ENCODE measurements at places on chromosomes 4 and X.

DNA sequence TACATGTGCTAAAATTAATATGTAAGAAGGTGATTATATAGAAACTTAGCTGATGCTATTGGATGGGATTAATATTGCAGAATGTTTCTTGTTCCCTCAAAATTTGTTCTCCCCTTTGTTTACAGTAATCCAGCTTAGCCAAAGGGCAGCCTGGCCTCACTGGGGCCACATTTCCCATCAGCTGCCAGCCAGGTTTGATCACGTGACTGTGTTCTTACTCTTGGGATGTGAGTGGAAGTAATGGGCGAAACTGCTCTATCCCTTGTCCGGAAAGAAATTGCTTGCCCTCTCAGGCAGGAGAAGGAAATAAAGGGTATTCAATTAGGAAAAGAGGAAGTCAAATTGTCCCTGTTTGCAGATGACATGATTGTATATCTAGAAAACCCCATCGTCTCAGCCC lies 44.1 kb upstream of the FAT1 start:
- DNase-seq, result no peak

- no peak for DNase-seq
Observed at GRCh38 chr4:84529169-84529751, 30.2 kb upstream of the NKX6-1 start.

GRCh38 chr4:76803522-76803921 lies 94.4 kb downstream of the SOWAHB start:
- no peak for DNase-seq

- no peak for DNase-seq
Observed at GRCh38 chr4:150543042-150543441, 38.9 kb upstream of the MAB21L2 start.

DNA sequence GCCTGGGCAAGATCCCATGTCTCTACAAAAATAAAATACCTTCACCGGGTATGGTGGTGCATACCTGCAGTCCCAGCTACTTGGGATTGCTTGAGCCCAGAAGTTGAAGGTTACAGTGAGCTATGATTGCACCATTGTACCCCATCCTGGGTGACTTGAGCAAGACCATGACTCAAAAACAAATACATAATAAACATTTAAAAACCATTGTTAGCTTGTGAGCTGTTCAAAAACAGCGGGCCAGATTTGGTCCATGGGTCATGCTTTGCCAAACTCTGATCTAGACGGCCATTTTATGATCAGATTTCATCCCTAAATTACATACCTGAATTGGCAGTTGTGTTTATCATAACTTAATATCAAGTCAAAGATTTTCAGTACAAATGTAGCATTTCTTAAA lies 76.0 kb upstream of the GPM6B start:
- DNase-seq, result no peak

DNA sequence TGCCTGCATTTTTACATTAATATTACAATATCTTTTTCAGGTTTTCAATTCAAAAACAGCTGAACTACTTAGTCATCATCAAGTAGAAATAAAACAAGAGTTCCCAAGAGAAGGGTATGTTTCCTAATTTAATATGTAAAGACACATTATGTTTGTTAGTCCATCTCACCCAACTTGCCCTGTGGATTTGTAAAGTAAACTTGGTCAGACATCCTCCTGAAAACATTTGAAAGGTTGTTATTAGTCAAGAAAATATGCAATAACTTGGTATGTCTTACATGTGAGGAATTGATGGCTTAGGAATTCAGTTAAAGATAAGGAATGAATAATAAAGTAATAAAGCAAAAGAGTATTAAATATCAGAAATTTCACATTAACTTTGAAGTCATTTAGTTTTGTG lies 12.2 kb downstream of the GK start:
- no peak for DNase-seq

DNA sequence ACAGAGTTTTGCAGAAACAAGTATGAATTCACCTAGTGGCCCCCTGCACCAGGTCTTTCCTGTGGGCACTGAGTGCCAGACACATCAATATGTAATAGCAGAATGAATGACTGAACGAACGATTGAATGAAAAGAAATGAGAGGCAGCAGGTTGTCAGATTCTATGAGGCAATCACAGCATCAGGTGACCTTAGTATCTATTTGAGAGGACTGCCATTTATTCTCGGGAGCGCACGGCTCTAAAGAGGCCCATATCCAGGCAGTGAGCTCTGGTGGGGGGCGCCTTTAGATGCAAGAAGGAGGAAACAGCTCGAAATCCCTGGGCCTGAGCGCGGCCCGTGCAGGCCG lies 528 bp upstream of the SLC25A4 start:
- DNase-seq, result no peak

DNA sequence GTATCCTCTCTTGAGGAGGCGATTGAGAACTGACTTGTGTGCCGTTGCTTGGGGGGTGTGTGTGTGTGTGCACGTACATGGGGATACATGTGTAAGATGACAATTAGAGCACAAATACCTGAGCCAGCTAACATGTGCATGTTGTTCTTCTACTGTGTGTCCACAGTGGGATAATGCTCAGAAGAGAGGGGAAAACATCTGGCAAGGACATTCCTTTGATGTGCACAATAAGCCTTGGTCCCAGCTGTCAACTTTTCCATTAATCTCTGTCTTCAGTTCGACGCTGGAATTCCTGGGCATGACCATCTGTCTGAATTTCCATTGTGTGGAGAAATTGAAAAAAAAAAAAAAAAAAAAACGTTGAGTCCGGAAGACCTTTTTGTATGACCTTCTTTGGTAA lies 592.0 kb upstream of the GALNTL6 start:
- no peak for DNase-seq

DNA sequence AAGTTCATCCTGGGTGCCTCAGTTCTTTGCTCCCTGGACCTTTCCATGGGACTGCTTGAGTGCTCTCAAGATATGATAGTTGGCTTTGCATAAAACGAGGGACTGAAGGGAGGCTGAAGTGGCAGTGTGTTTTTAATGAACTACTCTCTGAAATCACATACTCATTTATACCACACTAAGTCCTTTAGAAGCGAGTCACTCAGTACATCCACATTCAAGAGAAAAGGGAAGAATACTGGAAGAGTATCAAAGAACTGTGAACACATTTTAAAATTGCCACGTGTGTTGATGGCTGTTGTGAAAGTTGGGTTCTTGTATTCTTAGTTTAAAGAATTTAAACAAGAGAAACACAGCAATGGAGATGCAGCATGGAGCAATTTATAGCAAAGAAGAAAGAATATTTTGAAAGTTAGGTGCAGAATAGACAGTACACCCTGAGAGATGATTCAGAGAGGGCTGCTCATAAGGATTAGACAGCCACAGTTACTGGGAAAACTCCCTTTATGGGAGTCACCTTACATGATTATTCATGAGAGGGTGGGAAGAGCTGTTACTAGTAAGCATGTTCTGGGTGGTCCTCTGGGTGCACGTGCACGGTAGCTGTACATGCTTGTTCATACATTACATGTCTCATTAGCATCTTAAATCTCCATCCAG lies 380.7 kb downstream of the ADGRL3 start:
- no peak for DNase-seq

DNA sequence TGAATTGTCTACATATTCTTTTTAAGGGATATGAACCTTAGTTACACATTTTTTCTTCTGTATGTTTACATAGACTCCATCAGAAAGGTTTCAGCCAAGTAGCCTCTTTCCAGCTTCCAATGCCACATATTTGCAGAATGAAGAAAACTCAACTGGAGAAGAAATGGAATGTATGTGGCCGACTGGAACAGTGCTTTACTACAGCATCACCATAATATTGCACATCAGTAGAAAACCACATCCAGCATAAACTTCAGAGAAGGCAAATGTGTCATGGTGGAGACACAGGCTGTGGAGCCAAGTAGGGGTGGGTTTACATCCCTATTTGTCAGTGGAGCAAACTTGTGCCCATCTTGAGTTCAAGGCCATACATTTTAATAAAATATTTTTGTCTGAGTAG lies 204.8 kb upstream of the LDB2 start:
- DNase-seq, result no peak

DNA sequence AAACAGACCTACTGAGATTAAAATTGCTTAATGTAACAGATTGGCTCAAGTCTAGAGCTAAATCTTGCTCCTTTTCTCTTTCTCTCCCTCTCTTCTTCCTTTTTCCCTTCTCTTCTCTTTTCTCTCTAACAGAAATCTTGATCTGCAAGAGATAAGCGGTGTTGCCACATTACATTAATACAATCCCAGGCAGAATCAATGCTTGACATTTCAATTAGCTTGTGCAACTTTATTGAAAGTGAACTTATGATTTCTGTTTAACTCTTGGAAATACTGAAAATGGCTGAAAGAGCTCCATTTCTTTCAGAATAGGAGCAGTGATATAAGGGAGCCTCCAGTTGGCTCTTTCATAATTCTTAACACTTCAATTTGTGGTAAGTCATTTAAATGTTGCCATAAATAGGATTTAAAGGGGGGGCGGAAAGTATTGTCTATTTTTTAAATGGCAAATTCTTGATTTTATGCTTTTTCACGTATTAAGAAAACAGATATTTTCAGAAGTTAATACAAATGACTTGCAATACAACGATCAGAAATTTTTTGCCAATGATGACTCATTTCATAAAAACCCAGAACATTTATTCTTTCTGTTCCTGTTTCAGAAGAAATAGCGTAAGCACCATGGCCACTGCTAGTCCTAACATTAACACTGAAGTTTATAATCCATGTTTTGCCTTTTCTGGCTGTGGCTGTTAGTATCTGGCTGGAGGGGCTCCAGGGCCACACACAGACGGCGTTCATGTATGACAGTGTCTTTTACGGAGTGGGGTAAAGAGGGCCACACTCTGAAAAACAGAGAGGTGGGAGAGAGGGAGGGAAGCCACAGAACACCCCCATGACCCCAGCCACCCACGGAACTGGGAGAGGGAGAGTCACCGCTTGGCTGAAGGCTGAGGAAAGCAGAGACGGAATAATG lies 115.7 kb upstream of the FAT1 start:
- DNase-seq, result no peak

DNA sequence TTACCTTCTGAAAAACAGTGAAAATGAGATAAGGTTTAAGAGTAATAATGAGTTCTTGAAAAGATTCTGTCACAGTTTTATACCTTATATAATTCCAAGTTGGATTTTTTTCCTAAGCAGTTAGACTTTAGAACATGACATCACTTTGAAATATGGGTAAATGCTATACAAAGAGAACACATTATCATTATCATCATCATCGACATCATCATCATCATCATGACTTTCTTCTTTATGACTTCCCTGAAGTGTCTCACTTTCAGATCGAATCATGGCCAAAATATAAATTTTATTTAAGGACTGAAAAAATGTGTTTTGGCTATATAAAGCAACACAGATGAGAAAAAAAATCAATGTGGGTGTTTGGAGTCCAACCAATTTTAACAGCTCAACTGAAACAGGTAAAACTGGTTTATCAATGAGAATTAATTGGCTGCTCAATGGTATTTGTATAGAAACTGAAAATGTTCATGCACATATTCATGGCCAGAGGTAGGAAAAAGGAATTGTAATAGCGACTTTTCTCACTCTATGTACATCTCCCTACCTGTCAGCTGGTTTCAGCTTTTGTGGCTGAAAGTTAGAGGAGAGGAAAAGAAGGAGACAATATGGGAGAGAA lies 243.1 kb upstream of the GPC4 start:
- no peak for DNase-seq

DNA sequence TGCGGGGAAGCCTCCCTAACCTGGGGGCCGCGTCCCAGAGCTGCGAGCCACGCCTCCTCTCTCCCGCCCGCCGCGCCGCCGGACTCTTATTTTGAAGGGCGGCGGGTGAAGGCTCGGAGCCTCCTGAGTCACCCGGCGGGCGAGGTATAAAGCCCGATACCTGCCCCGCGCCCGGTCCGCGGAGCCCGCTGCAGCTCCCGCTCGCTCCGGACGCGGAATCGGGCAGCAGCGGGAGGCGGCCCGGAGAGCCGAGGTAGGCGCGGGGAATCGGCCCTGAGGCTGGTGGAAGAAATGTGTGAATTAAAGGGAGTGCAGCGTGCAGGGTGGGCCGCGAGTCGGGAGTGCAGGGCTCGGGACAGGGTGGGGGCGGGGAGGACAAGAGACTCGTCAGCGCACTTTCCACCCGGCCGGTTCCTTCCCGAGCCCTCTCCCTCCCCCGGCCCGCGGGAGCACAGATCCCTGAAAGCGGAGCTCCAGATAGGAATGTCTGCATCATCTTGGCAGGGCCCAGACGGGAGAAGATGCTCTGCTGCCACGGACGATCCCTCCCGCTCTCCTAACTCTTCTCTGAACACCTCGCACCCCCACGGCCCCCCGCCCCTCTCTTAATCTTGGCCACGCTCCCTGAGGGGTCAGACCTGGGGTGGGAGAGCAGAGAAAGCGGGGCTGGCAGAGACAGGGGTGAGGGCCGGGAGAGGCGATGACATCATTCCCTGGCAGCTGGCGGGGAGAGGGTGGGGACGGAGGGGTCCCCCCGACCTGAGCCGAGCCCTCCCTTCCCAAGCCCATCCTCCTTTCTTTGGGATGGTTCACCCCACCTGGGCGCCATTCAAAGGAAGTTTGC lies 177.9 kb downstream of the CBR4 start:
- peak; percentile 32 for DNase-seq

DNA sequence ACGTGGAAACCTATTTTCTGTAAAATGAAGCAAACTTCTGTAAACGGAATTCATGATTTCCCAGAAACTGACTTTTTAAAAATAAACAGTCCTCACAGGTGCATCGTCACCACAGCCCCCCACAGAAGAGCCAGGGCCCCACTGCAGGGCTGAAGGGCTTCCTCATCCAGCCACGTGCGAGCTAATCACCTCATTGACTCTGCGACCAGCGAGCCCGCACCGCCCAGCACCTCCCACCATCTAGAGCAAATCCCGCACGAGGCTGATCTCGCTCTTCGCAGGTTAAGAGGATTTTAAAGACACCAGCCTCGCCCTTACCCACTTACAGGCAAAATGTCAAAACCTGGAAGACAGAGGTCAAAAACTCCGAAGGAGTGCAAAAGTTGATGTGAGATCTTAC lies 14.8 kb downstream of the PPP2R3B start:
- DNase-seq, result no peak

DNA sequence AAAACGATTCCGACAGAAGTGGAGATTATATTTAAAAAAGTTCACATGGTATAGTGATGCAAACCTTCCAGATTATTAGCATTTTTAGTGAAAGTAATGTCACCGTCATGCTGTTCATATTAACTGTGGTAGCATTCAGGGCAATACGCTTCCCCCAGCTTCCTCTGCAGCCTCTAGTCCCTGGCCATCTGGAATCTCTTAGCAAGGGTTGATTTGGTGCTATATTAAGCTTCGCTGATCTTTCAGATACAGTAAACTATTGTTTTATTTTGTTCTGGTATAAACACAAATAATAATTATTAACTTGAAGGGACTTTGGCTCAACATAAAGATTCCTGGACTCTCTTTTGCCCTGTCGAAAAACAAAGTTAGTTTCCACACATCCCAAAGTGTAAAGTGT lies 1080.5 kb upstream of the TENM3 start:
- DNase-seq, result no peak

Data from CD4-positive, alpha-beta T cell treated with Interleukin-6 at 100 ng/mL for 8 hours (primary cell).